ENCODE measurements at places on chromosomes 7 and 10.

- no peak for DNase-seq
Measured at GRCh38 chr7:47521011-47521795, 60.7 kb downstream of the TNS3 start.

DNA sequence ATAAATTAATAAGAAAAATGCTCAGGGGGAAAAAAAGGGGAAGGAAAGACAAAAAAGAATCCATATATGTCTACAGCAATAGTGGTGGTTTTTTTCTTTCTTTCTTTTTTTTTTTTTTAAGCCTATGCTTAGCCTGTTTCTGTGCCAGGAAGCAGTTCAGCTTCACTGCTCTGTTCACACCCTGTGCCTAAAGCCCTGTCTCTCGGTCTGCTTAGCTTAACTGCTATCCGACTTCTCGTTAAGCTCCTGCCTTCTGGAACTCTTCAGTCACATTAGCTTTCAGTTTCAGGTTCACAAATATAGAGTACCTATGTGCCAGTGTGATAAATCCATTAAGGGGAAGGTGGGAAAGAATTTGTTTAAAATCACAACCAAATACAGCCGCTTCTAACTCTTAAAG, 26.5 kb upstream of the NRG3 start:
- DNase-seq, result no peak

DNA sequence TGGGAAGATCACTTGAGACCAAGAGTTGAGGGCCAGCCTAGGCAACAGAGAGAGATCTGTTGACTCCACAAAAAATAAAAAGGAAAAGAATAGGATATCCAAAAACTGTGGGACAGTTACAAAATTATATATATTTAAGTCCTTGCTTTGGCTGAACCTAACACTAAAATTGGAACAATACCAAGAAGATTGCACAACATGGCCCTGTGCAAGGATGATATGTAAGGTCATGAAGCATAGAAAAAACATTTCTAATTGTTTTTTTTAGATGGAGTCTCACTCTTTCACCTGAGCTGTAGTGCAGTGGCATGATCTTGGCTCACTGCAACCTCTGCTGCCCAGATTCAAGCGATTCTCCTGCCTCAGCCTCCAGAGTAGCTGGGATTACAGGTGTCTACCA, 139.0 kb downstream of the TPST1 start:
- DNase-seq, result peak; percentile 47

DNA sequence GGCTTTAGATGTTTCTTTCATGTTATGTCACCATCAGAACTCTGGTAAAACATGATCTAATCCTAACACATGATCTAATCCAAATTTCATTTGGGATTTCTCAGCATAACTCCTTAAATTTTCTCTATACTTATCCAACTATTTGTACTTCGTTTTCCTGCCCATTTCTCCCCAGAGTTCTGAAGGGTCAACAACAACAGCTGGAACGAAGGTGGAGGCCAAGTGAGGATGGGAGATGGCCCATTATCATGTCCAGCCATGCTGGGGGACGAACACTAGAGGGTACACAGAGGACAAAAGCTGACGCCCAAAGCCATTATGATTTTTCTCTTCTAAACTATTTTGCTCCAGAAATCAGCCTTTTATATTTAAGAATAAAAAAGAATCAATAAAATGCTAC, 185.4 kb downstream of the DOCK4 start:
- DNase-seq, result no peak

DNA sequence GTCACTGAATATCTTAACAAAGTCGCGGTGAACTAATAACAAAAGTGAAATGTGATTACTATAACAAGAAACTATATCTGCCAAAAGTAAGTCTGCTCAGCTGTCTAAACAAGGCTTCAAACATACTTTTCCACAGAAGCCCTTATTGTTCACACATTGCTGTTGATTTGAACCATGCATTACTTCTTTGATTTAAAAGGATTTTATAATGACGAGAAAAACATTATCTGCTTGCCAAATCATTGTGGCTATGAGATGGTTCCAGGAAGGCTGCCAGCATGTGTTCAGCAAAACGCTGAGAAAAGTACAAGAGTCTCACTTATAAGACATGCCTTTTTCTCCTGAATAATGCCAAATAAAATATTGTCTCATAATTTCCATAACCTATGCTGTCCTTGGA, 24.4 kb downstream of the RNF133 start:
- no peak for DNase-seq

GRCh38 chr10:36256166-36256565, 614.1 kb upstream of the FZD8 start:
- no peak for DNase-seq

- no peak for DNase-seq
Measured at GRCh38 chr7:31894308-31894707, 175.9 kb downstream of the PDE1C start.

DNA sequence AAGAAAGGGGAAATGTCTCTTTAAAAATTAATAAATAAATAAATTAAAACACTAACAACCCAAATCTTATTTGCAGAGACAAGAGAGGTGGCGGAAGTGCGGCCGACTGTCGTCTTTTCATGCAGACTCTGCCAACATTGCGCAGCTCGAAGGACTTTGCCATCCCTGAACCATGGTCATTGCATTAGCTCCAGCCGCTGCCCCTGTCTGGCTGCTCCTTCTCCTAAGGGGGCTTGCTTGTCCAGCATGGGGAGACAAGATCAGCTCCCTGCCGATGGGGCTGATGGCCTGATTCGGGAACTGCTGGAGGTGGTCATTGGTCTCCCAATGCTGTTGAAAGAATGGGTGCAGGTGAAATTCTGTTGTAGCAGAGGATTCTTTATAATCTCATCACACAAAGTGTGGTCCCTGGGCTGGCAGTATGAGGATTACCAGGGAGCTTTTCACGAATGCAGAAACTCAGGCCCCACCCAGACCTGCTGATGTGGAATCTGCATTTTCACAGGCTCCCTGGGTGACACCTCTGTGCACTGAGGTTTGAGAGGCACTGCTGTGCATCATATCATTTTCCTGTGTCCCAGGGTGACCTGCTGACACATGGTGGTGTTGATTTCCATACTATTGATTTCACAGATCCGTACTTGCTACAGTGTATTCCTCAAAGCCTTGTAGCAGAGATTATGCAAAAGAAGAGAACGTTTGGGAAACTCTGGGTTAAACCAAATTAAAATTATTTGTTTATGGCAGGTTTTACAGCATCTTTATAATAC, 172.4 kb upstream of the ZMIZ1 start:
- DNase-seq, result no peak

GRCh38 chr10:10804998-10805740, 212.5 kb upstream of the CELF2 start:
- peak; percentile 78 for DNase-seq

- no peak for DNase-seq
Measured at GRCh38 chr7:114657279-114657678, 242.7 kb downstream of the FOXP2 start.

DNA sequence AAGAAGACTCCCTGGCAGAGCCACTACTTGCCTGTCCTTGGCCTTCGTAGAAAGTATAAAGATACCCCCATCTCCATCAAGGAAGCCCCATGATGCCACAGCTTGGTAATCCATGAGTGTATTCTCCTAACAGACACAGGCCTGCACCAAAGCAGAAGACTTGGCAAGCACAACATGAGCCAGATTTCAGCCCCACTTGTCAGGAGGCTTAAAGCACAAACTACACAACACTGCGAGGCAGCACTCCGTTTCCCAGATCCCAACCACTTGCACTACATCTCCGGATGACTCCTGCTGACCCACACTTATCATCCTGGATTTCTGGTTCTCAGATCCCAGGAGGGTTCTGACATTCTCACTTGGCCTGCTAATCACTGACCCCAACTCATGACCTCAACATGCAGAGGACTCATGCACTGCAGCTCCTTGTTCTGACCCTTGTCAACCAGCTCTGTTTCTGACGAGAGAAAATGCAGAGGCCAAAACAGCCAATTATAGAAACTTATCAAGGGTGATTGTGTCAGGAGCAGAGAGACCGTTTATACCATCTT, 100.8 kb downstream of the RELN start:
- DNase-seq, result no peak

- DNase-seq, result peak; percentile 98
Measured at GRCh38 chr10:6721480-6721879, 141.4 kb upstream of the PRKCQ start.

GRCh38 chr7:18357691-18358090, 137.9 kb upstream of the HDAC9 start:
- peak; percentile 45 for DNase-seq

GRCh38 chr10:69845574-69846292, 44.0 kb downstream of the COL13A1 start:
- peak; percentile 23 for DNase-seq

DNA sequence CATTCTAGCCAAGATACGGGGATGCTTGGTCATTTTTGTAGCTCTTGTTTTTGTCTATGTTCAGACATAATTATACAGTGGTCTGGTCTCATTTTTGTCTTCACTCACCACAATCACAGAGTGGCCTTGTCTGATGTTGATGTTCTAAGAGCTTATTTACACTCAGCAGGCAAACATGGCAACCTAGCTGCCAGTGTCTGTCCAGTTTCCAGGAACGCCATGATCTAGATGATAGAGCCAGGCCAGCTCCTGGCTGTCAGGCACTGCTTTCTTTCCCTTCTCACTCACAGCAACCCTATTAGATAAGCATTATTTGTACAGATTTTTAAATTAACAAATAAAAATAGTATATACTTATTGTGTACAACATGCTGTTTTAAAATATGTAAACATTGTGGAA, 98.6 kb upstream of the PHF14 start:
- DNase-seq, result no peak

DNA sequence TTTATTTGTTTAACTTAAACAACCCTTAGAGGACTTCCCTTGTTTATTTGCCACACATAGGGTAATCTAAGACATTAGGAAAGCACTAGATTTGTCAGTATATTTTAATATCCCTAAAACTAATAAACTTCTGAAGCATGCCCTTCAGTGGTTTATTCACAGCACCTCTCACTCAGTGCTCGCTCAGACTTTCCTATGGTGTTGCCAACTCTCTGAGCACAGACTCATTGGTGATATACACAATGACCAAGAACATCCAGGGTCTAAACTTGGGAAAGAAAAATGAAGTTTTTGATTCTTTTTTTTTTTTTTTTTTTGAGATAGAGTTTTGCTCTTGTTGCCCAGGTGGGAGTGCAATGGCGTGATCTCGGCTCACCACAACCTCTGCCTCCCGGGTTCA, 82.2 kb downstream of the RAB11FIP2 start:
- DNase-seq, result no peak

DNA sequence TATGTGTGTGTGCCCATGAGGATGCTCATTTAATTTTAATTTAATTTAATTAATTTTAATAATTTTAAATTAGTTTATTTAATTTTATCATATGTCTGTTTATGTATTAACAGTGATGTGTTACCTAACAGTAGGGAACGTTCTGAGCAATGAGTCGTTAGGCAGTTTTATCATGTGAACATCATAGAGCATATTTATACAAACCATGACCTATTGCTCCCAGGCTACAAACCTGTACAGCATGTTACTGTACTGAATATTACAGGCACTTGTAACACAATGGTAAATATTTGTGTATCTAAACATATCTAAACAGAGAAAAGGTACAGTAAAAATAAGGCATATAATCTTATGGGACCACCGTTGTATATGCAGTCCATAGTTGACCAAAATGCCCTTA, 13.7 kb upstream of the CFAP69 start:
- DNase-seq, result no peak

GRCh38 chr7:122689346-122690109, 9.4 kb downstream of the RNF133 start:
- no peak for DNase-seq

DNA sequence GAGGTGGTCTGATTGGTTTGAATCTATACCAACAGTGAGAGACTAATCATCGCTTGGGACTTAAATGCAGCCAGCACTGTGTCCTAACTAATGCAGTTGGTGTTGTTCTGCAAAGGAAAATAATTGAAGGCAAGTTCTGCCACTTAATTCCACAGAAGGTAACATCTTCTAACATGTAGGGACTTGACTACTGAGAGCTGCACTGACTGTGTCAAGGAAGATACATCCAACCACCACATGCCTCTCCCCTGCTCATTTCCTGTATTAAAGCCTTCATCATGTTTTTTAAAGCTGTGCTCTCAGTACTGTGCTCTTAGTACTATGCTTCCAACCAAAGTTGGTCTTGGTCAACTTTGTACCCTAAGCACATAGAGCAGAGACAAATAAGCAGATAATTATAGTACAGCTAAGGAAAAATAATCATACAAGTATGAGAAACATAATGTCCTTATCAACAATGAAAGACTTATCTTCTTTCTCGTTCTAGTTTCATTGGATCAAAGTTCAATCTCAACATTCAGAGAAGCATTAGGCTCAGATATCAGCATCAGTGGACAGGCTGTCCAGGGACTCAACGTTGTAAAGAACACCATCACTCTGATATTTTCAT, 2.8 kb upstream of the CYP3A4 start:
- no peak for DNase-seq

- peak; percentile 61 for DNase-seq
Measured at GRCh38 chr7:46301677-46302076, 380.6 kb upstream of the IGFBP3 start.

DNA sequence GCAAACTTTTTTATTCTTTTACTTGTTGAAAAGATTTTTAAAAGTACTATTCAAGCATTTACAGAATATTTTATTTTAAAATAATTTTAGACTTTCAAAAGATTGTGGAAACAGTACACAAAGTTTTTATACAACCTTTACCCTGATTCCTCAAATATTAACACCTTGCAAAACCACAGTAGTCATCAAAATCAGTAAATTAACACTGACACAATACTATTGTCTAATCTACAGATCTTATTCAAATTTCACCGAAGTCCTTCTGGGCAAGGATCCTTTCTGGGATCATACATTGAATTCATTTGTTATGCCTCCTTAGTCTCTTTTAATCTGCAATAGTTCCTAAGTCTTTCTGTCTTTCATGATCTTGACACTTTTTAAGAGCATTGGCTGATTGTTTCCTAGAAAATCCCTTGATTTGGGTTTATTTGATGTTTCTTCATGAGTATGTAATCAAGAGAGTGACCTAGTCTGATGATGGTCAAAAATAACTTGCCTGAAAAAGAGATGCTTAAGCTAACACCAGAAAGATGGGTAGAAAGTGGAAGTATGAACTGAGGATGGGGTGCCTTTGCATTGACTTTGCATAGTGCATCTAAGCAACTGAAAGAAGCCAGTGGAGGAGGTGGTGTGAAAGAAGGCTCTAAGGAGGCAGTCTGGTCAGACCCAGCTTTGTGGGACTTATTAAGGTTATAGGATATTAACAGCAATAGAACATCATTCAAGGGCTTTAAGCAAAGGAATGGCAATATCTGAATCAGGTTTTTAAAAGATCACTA, 9.7 kb downstream of the STAMBPL1 start:
- DNase-seq, result no peak

Data from HCEC 1CT (cell line).